HS-5 (cell line): ENCODE measurements at places on chromosomes 6 and 20.

DNA sequence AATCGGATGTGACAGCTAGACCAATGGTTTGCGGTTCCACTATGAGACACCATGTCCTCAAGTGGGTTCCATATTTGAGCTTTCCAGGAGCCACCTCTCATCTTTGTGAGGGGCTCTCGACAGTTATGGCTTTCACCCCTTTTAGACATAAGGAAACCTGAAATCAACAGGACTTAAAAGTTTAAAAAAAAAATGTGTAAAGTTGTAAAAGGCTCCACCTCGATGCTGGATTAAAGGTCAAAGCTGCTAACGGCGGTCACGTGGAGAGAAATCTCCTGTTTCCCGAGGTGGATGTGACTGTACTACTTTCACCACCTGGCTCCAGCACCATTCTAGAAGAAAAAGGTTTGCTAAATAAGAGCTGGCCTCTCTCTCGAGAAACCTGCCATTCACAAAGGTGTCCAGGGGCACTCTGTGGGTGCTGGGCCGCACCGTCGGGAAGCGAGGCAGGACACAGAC, 542 bp downstream of the ATP5F1E start:
- no peak for DNase-seq

DNA sequence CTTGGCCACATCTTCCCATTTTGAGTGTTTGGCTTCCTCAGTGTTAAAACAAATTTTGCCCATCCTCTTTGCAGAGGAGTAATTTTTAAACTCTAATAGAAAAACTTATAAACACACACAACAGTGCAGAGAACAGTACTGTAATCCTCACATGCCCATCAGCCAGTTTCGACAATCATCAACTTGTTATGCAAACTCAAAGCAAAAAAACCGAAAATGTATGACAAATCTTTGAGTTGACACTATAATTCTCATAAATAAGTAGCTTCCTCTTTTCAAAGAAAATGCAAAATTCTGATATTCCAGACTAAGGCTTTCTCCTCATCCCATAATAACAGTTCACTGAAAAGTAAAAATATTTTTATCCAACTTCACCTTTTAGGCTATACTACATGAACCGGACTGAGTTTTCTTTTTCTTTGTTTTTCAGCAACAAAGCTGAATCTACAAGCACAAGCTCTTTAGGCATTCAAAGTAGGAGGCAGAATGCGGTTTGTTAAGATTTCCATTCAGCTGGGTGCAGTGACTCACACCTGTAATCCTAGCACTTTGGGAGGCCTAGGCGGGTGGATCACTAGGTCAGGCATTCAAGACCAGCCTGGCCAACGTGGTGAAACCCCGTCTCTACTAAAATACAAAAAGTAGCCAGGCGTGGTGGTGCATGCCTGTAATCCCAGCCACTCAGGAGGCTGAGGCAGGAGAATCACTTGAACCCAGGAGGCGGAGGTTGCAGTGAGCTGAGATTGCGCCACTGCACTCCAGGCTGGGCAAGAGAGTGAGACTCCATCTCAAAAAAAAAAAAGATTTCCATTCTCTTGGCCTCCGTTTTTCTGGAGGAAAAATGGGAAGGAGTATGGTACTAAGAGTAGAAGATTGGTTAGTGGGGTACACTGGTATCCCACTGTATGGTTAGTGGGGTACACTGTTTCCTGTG, 74.8 kb downstream of the GCNT2 start:
- no peak for DNase-seq

GRCh38 chr6:73519926-73520687, 725 bp downstream of the EEF1A1 start:
- DNase-seq: no peak

DNA sequence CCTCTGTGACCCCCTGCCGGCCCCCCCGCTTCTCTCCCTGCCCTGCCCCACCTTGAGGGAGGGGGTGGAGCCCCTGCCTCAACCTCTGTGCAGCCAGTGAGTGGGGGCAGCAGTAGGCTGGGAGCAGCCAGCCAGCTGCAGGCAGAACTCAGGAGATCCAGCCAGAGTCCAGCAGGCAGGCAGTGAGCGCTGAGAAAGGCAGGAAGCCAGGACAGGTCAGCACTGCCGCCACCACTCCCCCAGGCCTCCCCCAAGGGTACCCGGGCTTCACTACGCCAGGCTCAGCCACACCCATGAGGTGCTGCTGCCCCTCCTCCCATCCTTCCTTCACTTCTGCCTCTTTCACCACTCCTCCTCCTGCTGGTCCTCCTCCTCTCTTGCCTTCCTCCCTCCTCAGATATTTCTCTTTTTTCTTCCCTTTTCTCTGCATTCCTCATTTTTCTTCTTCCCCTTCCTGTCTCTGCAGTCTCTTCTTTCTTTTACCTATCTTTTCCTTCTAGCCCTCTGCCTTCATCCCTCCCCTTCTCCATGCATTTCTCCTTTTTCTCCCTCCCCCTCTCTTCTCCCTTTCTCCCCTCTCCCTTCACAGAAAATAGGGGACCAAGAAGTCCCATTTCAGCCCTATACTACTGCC, 11.5 kb downstream of the TMEM63B start:
- no peak for DNase-seq

DNA sequence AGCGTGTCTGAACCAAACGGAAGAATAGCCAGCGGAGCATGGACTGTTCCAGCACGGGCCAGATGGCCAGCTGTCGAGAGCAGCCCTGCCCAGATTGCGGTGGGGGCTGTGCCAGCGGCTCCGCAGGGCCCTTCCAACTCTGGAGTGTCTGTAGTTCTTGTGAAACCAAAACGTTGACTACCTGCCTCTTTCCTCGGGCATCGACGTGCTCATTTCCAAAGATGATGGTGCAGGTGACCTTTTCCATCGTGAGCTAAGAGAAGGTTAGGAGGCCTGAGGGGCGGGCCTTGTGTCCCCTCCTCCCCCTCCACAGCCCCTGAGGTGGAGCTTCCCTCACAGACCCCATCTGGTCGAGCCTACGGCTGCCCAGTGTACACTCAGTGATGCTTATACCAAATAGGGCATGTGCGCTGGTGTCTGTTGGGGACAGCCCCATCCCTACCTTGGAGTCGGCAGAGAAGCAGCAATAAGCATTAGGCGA, 12.9 kb upstream of the C20orf144 start:
- DNase-seq: no peak

GRCh38 chr20:62209850-62210495, 10.1 kb downstream of the HRH3 start:
- DNase-seq: no peak
